ENCODE measurements at places on chromosomes 3 and 15.

DNA sequence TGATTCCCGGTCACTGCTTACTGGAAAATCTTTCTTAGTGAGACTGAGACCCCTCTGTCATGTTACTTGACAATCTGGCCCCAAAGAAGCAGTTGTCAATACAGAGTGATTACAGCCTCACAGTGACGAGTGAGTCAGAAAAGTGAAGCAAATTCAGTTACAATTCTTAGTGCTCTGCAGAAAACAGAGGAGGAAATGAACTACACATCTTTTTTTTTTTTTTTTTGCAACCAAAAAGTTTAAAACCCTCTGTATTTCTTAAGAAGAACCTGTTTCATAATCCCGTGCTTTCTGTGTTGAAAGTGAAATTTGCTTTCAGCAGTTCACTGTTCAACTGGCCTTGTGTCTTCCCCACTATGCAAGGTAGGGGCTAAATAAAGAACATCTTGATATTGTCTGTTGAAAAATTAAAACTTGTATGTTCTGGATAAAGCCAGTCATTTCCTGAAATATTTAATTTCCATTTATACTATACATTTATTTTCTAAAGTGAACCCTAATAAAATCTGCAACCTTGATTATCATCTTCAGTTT is 1.9 kb downstream of the AQP9 start:
- DNase-seq, result no peak

DNA sequence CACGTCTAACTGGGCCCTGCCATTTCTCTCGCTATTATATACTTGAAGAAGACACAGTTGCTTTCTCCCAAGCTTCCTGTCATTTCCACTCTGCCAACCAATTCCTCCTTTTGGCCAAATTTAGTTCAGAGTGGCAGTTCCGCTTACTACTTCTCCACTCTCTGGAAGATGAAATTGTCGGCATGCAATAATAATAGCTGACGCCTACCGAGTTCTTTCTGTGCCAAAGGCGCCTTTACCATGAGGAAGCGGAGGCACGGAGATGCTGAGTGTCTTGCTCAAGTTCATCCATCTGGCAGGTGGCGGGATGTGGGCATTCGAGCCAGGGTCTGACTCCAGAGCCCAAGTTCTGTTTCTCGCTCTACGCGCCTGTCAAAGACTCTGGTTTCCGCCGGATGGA is 14.6 kb upstream of the NRROS start:
- peak; percentile 25 for DNase-seq

DNA sequence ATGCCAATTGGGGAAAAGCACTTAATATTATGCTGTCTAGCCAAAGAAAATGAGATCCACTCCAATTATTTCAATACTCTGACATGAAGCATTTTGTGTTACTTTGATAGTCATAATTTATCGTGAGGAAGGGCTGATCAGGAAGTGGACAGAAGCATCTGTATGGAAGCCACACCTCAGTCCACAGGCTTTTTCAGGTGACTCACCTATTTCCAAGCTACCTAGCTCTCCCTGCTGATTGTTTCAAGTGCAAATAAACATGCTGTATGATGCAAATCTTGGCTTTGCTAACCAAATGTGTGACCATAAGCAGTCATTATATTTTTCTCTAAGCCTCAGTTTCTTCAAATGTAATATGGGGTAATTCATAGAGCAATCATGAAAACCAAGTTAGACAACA is 30.8 kb upstream of the CPB1 start:
- DNase-seq, result no peak

- DNase-seq, result no peak
Measured at GRCh38 chr15:35038626-35039451, 46.3 kb downstream of the NANOGP8 start.

DNA sequence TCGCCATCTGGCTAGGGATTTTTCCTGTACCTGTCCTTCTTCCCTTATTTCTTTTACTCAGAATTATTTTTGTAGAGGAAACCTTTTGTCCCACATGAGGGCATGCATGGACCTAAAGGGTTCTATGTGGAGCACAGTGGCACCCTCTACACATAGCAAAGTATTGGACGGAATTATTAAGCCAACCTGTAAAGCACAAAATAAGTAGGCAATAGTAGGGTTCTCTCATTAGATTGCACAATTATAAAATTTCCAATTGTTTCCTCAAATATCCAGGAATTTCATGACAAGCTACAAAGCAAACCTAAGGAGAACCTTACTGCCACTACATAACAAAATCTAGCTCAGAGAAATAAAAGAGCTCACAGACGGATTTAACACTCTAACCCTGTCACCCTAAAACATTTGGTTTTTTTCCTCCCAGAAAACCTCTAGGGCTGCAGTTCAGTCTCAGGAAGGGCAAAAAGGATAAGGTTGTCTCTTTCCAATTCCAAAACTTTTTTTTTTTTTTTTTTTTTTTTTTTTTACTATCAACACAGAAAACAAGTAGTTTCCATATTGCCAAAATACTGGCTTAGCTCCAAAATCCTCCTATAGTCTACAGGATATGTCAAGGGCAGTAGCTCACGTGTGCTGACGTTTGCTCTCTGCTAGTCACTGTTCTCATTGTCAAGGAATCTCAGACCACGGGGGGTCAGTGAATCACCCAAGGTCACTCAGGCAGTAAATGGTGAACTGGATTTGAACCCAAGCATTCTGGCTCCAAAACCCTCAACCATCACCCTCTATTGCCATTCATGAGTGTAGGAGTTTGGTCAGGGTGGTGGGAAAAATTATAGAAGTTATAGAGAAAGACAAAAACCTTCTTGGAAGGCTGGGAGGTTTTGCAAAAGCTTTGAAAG is 52.3 kb downstream of the NCEH1 start:
- DNase-seq, result no peak

DNA sequence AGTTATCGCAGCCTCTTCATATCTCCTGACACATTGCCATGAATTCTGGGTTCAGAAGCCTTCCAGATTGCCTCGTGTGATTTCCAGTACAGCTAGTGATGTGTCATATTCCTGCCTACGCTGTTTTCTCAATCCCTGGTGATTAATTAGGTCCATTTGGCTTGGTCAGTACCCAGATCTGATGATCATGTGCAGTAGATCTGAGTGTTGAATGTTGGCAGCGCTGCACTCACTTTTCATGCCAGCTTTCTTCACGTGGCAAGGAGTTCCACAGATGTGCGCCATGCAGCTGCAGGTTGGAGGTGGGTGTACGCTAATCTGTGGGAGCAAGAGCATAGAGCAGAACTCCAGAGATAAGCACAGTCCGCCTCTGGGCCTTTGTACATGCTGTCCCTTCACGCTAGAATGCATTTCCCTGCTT is 86.9 kb upstream of the COL6A5 start:
- no peak for DNase-seq

- DNase-seq, result no peak
Measured at GRCh38 chr3:128935922-128936321, 56.5 kb downstream of the ACAD9 start.

DNA sequence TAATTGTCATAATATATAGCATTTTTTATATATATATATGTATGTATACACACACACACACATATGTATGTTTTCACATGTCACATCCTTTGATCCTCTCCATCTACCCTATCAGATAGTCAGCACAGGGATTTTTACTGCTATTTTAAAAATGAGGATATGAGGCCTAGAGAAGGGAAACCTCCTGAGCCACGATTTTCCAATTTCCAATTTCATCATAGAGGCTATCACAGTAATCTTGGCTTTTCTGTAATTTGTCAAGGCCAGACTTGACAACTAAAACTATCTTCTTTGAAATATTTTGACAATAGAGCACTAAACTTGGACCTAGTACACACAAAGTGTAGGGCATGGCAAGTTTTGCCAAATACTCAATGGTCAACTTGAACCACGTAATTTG is 42.5 kb downstream of the IL1RAP start:
- DNase-seq, result no peak

GRCh38 chr15:54208786-54209185 is 230.5 kb downstream of the UNC13C start:
- no peak for DNase-seq

DNA sequence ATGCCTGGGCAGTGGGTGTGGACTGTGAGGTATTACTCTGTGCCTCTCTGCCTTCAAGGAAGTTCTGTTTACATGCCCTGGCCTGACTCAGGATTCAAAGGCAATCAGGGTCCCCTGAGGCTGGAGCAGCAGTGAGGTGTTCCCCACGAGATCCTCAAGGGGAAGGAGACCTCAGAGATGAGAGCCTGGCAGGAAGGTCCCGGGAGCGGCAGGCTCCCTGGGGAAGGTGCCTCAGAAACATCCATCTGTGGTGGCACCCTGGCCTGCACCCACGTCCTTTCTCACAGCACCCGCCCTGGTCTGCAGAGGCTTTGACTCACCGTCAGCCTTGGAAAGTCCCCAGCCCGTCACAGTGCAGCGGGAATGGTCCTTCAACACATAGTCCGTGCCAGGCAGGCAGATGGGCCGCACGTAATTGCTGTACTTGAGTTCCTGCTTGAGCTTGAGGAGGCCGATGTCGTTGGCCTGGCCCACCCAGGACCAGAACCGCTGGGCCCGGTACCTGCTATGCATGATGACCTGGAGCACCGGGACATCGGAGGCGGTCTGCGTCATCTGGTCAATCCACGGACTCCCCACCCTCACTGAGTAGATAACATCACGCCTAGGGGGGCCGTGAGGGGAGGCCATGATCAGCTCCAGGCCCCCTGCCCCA is 3.6 kb downstream of the PRSS50 start:
- DNase-seq, result no peak

DNA sequence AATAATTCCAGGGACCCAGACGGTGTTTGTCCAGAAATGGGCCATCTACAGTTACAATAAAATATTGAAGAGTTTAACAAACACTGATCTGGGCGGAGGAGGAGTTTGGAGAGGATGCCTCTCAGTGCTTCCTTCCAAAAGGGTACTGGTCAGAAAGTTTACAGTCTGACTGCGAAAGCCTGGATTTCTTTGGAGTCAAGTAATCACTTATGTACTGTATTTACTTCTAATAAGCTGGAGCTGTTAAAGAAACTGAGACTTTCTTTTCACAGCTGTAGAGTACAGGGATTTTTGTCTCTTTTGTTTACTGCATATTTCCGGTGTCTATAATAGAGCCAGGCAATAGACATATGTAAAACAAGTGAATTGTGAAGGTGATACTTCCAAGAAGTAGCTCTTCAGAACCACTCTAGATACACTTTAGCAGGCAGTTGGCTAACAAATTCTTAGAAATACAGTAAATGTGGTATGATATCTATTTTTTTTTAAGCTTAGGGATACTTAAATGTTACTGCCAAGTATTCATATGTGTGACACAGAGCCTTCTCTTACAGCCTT is 22.1 kb upstream of the NEO1 start:
- no peak for DNase-seq

- DNase-seq, result no peak
Measured at GRCh38 chr3:50242381-50242770, 6.4 kb downstream of the GNAI2 start.

DNA sequence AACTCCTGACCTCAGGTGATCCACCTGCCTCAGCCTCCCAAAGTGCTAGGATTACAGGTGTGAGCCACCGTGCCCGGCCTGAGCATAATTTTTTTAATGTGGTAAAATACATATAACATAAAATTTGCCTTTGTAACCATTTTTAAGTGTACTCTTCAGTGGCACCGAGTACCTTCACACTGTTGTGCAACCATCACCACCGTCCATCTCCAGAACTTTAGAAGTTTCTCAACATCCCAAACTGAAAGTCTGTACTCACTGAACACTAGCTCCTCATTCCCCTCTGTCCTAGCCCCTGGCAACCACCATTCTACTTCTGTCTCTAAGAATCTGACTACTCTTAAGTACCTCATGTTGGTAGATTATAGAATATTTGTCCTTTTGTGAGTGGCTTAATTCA is 35.2 kb downstream of the LRIG1 start:
- no peak for DNase-seq

DNA sequence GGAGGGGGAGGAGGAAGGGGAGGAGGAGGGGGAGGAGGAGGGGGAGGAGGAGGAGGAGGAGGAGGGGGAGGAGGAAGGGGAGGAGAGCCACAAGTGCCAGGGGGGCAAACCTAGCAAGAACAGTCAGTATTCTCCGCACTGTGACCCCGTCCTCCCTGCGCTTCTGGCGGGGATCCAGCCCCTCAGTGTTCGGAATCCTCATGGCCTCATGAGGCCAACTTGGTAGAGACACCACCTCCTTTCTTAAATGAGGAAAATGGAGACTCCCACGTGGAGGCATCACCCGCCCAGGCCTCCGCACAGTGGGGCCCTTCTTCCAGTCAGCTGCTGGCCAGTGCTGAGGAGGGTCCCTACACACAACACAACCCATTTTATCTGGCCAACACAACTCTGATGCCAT is 163.4 kb downstream of the XXYLT1 start:
- no peak for DNase-seq

GRCh38 chr3:155854141-155854940 is at the start of gene SLC33A1:
Gene SLC33A1 (minus strand): TSS chr3:155854427. CDS start chr3:155853997, 430 bp downstream.
- peak; percentile 99 for DNase-seq

Measured in hypothalamus (tissue), 51 donors.